ENCODE measurements at places on chromosomes 16 and 17.

GRCh38 chr17:27525316-27525715 is 69.1 kb downstream of the KSR1 start:
- no peak for DNase-seq

GRCh38 chr16:51310159-51310558 is 159.1 kb upstream of the SALL1 start:
- DNase-seq: no peak

DNA sequence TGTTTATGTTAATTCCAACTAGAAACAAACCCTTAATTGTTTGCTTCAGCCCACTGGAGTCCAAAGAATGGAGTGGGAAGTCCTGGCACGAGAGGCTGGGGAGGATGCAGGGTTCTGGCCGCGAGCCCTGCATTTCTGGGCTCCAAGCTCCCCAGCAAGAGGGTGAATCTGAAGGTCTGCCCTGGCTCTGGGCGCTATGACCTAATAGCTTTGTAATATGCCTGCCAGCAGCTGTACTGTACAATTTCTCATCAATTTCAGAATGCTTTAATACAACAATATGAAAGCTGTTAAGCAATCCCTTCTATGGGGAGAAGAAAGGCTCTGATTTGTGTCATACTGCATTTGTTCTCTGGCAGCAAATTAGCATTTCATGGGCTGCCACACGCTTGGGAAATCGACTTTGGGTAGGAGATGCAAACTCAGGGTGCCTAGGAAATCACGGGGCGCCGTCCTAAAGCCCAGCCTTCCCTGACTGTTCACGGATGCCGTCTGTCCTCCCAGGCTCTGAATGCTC is 43.8 kb downstream of the NDEL1 start:
- no peak for DNase-seq

DNA sequence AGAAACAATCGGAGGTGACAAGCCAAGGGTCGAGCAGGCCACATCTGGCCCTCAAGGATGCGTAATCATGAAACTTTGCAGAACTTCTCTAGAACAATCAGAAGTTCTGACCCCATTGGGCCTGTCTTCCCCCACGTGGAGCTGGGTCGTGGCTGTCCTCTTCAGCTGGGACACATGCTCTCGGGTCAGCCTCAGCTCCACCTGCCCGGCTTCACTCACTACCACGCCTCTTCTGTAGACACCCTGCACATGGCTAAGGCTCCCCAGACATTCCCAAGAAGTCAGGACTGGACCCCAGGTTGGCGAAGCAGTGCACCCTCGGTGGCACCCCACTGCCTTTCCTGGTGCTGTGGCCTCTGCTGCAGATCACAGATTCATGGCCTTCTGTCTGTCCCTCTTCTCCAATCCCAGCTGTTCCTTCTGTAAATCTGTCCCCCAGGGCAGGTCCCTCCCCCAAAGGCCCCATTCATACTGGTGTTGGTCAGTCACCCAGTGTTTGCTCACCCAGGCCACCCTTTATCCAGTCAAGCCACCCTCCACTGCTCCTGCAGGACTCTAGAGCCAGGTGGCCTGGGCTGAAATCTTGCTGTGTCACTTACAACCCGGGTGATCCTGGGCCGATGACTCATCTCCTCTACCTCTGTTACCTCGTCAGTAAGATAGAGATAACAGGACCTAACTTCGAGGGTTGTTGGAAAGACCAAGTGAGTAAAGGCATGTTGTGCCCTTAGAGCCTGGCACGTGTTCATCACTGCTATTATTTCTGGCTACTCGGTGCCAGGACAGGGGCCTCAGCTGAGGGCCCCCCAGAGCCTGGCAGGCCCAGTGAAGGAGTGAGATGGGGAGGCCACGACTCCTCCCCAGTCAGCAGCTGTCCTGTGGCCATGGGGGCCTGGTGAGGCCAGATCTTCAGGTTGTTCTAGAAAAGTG is 1.4 kb upstream of the SLC5A11 start:
- no peak for DNase-seq

DNA sequence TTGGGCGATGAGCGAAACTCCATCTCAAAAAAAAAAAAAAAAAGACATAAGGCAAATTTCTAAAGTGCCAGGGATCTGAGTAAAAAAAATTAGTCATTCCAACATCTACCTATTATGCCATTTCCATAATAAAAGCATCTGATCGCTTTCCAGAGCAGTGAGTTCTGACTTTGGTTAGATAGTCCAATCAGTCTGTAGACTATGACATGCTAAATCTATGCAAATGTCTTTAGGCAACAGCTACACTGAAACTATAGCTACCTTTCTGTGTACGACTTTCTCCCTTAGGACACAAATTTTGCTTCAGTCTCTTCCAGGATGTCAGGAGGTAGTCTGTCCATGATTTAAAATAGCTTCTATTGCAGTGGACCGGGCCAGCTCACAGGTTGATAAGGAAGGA is 58.9 kb upstream of the ARHGAP44 start:
- no peak for DNase-seq

GRCh38 chr17:30950669-30951399 is 20.0 kb upstream of the RNF135 start:
- DNase-seq: peak; percentile 57
